ENCODE measurements at places on chromosomes 1 and 21.

GRCh38 chr1:109354929-109355328 lies 42.8 kb downstream of the SORT1 start:
- no peak for DNase-seq

GRCh38 chr1:228938537-228938901 lies 203.2 kb downstream of the RHOU start:
- no peak for DNase-seq

DNA sequence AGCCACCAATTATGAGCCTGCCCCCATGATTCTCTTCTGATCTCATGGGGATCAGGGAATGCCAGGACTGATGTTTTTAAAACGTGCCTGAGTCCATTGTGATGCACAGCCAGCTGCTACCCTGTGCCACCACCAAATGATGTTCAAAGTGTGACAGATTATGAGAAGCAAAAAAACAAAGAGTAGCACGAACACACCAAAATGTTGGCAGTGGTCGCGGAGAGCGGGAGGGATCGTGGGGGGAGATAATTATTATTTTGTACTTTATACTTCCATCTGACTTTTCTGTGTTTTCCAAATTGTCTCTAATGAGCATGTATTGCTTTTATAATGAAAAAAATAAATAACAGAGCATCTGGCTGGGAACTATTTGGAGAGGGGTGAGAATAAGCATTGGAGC lies 50.5 kb downstream of the EPHB2 start:
- no peak for DNase-seq

DNA sequence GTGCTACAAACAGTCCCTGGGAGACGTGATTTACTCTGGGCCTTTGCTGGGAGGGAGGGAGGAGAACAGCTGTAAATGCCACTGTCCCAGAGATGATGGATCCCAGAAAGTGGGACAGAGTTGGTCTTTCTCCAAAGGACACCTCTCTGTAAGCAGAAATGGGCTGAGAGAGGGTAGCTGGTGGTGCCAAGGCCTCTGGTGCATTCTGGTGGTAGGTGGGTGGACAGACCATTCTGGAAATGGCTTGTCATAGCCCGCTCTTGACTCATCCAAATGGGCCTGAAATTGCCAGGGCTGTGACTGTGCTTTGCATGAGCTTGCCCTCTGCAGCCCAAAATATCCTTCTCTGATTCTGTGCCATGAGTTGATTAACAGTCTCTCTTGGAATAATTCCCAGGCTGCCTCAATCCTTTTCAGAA lies 36.1 kb downstream of the CCDC185 start:
- DNase-seq = no peak

GRCh38 chr1:219907772-219908070 lies 20.6 kb downstream of the SLC30A10 start:
- DNase-seq = no peak

DNA sequence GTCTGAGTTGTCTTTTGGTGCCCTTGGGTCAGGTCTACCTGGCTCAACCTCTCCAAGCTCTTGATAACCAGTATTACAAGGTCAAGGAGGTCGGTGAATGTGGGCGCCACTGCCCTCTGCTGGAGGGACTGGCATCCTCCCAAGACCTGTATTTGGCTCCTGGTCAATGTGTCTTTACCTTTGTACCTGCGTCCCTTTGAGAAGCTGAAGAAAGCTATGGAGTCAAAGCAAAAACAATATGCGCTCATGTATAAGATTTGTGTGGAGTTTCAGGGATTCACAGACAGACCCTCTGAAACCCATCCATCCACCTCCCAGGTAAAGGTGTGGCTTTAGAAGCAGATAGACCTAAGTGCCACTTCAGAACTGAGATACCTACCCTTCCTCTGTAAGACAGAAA lies 61.8 kb upstream of the NBL1 start:
- peak; percentile 56 for DNase-seq

GRCh38 chr1:185670187-185670627 lies 64.0 kb upstream of the HMCN1 start:
- peak; percentile 23 for DNase-seq

DNA sequence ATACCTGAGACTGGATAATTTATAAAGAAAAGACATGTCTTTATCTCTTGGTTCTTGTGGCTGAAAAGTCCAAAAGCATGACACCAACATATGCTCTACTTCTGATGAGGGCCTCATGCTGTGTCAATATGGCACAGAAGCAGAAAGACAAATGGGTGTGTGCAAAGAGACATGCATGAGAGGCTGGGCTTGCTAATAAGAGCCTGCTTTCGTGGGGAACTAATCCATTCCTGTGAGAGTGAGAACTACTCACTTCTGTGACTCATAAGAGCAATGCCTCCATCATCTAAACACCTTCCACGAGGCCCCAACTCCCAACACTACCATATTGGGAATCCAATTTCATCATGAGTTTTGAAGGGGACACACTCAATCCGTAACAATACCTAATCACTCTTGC lies 340.0 kb upstream of the DUSP10 start:
- no peak for DNase-seq

- DNase-seq = no peak
These were observed 1.7 kb downstream of the MPZ start for GRCh38 chr1:161307892-161308638.

DNA sequence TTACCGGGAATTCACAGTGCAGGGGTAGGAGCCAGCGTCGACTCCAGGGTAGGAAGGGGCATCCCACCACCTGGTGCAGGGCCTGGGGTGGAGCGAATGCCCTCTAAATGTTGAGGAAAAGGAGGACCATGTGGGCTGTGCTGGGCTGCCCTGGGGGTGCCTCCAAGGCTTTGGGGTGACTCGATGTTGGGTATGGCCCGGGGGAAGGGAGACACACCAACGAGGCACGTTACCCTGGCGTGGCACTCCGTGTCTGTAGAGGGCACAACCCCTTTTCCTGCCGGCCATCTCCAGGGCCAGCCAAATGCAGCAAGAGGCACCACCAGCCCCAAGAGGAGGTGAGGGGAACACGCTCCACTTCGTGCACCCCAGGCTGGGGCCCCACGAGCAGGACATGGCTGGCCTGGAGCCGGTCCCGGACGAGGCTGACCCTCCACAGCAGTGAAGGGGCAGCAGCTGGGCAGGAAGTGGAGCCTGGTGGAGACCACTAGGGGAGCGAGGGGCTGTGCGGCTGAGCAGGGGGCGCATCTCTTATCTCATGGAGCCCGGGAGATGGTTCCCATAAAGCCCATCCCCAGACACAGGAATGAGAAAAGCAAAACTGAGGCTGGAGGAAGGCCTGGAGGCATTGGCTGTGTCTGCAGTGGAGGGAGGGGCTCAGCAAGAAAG lies 11.2 kb downstream of the ACTRT2 start:
- no peak for DNase-seq

DNA sequence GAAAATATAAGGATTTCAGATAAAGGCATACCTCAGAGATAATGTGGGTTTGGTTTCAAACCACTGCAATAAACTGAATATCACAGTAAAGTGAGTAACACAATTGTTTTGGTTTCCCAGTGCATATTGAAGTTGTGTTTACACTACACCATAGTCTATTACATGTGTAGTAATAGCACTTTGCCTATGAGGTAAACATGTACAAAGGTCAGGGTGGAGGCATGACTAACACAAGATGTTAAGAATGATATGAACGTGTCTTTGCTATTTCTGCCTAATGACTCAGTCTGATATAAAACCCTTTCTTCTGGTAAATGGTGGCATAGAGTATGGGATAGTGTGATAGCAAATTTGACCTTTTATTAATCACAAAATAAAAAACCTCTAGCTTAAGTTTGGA lies 621.5 kb upstream of the ADGRL2 start:
- no peak for DNase-seq

GRCh38 chr21:19010251-19010650 lies 606.7 kb upstream of the TMPRSS15 start:
- no peak for DNase-seq

GRCh38 chr1:156598125-156598524 lies 3.2 kb downstream of the GPATCH4 start:
- no peak for DNase-seq

- DNase-seq = no peak
These were observed 27.3 kb downstream of the AGMAT start for GRCh38 chr1:15557594-15557993.

- no peak for DNase-seq
These were observed 2.3 kb upstream of the MSTO1 start for GRCh38 chr1:155607708-155608107.

DNA sequence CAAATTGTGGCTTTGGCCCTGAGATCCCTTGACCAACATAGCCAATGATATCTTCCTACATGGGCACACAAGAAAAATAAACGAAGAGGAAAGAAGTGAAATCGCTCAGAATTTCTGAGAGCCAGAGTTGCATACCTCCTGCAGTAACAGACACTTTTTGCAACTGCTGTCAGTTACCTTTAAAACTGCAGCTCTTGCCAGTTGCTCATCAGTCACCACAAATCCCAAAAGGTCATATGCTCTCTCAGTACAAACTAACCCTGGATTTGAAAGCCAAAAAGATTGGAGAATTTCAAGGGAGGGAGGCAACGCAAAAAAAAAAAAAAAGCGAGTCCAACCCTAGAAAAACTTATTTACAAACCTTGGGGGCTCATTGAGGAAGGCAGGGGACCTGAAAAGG lies 47.2 kb upstream of the DNAH14 start:
- DNase-seq = no peak

DNA sequence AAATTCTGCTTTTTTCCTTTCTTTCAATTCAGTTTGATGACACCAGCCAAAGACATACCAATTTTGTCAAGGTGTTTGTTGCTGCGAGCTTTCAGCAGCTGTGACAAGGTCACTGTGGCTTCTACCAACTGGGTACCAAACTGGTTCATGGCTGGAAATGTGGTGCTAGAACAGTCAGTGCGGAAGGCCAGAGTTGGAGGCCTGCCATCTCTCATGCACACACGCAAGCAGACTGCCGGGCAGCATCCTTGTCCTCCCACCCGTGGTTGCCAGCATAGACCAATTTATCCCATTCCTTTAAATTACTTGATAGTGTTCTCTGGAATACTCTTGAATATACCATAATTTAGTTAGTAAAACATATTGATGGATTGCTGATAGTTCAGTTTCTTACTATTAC lies 79.9 kb upstream of the GPR52 start:
- no peak for DNase-seq

GRCh38 chr1:1677718-1678580 lies 14.6 kb downstream of the SLC35E2B start:
- DNase-seq = no peak

DNA sequence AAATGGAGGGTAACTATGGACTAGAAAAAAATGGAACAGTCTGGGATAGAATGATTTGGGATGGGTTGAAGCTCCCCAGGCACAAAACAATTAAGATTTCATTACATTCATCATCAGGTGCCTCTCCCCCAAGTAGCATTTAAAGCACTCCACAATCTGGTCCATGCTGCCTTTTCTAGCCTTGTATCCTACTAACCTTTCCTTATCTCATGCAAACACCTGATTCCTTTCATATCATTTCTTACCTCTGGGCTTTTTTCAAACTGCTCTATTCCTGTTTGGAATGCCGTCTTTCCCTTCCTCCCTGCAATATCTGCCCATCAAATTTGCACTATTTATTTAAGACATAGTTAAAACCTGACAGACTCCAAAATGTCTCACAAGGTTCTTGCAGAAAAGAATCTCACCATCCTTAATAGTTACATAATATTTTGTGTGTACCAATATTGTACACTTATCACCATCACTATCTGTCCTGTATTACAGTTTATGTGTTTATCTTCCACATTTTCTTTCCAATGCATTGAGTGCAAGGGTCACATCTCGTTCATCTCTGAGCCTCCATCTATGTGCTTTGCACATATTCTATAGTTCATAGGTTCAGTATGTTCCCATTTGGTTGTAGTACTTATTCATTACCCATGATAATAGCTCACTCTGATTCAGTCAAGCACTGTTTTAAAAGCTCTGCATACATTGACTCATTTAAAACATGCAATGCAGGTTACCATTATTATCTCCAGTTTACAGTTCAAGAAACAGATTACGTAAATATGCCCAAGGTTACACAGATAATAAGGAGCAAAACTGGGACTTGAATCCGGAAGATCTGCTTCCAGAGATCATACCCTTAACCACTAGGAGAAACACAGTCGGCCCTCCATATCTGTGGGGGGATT lies 16.1 kb upstream of the SHCBP1L start:
- no peak for DNase-seq

DNA sequence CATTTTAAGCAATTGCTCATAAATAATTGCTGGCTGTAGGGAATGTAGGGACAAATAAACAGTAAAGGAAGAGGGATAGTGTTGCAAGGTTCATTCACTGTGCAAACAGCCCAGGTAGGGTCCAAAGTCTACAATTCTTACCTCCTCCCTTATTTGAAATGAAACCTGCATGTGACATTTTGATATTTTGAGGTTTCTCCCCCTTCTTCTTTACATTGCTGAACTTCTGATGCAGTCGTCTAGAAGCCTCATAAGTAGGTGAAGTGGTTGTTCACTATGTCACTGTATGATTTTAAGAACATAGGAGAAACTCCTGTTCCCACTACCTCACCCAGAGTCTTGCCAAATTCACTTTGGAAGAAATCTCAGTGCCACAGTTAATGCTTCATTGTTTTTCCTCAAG lies 16.1 kb downstream of the F5 start:
- DNase-seq = no peak

DNA sequence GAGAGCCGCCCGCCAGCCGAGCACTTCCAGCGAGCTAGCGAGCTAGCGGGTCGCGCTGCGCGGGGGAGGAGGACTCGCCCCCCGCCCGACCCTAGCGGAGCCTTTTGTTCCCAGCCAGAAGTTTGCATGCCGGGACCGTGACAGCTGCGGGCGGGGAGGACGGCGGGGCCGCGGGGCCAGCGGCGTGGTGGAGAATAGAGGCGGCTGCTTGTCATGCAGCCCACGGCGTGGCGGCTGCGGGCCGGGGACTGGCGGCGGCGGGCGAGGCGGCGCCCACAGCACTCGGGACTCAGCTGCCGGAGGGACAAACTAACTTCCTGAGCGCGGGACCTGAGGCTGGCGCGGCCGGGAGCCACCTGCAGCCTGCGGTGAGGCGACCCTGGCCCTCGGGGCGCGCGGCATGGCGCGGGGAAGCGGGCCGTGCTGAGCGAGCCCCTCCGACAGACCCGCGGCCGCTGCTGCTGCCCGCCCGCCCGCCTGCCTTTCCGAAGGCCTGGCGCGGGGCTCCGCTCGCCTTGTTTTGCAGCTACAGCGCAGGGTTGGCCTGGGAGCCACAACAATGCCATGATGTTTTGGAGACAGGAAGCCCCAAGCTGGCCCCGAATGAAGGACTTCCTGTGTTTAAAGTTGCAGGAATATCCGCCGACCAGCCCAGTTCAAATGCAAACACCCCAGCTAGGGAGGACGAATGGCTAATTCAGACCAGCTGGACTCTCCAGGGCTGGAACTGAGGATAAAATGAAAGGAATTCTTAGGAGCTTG lies 82.2 kb upstream of the BMP8A start:
- DNase-seq = peak; percentile 19

DNA sequence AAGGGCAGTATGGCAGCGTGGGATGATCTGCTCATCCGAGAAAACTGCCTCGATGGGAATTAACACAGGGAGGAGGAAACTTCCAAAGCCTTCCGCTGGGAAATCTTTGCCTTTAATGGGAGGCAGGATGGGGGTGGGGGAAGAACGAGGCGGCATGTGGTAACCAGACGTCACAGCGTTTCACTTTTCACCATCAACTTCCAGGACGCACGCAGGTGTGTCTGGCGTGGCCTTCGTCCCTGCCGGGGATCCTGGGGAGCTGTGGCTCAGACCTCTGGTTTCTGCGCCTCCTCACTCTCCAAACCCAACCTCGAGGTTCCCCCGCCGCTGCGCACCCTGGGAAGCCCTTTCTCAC lies 282 bp downstream of the RSPH1 start:
- DNase-seq = peak; percentile 60

GRCh38 chr1:164369698-164370365 lies 189.2 kb upstream of the PBX1 start:
- DNase-seq = no peak

Measured in NCI-H1105 (cell line).